ENCODE measurements at places on chromosomes 1 and 21.

DNA sequence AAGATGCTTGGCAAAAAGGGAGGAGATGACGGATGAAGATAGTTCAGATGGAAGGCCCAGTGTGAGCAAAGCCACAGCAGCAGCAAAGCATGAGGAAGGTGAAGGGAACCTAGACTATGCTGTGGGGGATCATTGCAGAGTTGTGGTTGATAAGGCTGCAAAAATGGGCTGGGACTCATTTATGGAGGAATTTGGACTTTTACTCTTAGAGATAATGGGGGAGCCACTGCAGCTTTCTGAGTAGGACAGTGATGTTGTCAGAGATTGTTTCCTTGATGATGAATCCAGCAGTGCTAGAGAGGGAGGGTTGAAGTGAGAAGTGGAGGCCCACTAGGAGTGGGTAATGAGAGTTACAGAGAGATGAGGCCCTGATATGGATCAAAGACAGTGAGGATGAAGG lies 2.1 kb upstream of the C8A start:
- no peak for DNase-seq

GRCh38 chr21:36079010-36079649 lies 9.3 kb downstream of the CBR1 start:
- no peak for DNase-seq

DNA sequence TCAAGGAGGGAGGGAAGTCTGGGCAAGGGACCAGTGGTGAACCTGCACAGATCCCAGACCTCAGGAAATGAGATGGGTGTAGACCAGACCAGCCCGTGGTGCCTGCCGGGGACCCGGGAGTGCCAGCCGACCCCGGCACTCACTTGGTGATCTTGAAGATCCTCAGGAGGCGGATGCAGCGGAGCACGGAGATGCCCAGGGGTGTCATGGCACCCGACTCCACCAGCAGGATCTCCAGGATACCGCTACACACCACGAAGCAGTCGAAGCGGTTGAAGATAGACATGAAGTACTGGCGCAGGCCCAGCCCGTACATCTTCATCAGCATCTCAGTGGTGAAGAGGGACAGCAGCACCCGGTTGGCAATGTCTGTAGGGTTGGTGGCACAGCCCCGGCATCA lies 34.5 kb downstream of the CACNA1S start:
- DNase-seq, result no peak

- DNase-seq, result no peak
Observed at GRCh38 chr1:16018749-16019643, 1.2 kb upstream of the HSPB7 start.

- no peak for DNase-seq
Observed at GRCh38 chr21:41662161-41662560, 104.7 kb downstream of the RIPK4 start.

GRCh38 chr1:173212952-173213491 lies 5.9 kb upstream of the TNFSF4 start:
- DNase-seq, result no peak

GRCh38 chr1:118954301-118954905 lies 33.7 kb downstream of the TBX15 start:
- DNase-seq, result no peak

DNA sequence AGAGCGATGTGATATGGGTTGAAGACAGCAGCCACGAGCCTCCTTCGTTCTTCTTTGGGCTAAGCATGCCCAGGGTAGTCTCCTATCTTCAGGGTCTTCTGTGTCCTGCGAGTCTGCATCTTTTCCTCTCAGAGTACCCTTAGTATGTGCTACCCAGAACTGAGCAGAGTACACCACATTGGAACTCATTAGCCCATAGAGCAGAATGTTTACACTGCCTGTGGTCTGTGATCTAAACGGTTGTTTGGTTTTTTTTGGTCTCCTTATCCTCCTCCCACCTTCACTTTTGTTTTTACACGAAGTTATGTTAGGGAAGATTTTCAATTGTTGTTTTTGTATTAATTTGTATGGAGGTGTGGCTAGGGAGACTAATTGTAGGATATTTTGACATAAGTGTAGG lies 126.4 kb downstream of the NEK7 start:
- DNase-seq, result no peak

DNA sequence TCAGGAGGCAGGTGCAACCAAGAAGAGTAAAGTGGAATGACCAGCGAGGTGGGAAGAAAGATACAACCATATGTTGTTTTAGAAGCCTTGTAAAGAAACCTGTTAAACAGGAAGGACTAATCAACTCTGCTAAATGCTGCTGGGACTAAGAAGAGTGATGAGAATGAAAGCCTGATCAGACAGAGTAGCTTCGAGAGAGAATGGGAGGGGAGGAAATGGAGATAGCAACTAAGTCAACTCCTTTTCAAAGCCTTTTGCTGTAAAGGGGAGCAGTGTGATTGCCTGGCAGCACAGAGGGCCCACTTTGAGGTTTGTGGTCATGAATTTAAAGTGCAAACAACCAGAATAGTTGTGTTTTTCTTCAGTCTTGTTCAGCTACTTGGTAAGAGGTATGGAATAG lies 31.4 kb downstream of the SLC30A7 start:
- no peak for DNase-seq

GRCh38 chr1:119682141-119682540 lies 29.6 kb upstream of the PHGDH start:
- no peak for DNase-seq

DNA sequence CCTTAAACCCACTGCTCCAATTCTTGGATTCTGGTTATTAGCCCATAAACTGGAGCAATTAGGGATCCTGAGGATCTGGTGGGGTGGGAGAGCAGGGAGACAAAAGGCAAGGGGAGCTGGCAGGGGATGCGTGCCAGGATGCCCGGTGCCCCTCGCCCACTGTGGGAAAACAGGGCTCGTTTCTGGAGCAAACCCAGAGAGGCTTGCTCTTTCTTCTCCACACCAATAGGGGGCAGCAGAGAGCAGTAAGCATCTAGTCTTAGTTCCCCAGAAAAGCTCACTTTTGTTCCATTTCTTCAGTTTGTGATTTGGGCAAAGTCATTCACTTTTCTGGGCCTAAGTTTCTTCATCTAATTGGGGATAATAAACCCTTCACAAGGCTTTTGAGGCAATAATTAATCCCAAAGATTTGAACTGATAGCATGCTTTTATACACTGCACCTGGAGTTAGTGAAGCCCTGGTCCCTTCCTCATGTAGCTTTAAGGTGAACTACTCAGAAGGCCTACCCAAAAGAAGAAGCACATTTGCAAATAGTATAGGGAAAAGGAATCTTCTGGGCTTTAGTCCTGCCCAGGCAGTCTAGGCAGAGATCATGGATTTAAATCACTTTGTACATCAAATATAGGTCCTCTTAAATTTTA lies 160.6 kb upstream of the USP24 start:
- no peak for DNase-seq

DNA sequence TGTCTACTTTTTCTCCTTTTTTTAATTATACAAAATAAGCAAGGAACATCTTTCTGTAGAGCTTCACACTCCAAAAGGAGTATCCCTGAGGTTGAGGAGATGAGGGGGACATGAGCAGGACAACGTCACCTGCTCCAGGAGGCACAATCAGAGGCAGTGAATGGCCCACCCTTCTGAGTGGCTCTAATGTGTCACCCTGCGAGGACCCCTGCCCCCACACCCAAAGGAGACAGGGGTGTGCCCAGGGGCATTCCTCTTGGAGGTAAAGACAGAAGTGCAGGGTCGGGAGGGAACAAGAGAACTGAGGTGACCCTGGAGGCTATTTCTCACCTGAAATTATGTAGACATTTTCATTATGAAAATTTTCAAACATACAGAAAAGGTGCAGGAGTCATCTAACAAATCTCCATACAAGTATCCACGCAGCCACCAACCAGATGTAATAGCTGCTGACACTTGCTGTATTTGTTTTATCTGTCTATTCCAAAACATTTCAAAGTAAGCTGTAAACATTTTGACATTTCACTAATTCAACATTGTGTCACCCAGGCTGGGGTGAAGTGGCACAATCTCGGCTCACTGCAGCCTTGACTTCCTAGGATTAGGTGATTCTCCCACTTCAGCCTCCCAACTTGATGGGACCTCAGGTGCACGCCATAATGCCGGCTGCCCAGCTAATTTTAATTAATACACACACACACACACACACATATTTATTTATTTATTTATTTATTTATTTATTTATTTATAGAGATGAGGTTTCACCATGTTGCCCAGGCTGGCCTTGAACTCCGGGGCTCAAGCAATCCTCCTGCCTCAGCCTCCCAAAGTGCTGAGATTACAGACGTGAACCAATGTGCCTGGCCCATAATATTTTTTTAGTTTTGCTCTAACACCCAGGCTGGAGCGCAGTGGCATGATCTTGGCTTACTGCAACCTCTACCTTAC lies 70.7 kb downstream of the RUNX3 start:
- DNase-seq, result no peak

DNA sequence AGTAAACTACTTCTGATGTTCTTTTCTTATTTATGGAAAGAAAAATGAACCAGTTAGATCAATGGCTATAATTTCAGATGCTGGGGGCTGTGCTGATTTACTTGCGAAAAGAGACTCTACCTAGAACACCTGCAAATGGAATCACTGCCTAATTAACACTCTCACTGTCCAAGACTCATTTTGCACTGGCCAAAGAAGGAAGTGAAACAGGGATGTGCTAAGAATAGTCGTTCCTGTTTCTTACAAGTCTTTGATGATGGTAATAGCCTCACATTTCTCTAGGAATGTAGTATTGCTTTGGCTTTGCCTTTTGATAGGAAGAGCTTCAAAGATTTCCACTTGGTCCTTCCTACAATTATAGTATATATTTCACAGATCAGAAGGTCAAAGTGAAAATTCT lies 12.7 kb upstream of the TSNAX start:
- no peak for DNase-seq

- no peak for DNase-seq
Observed at GRCh38 chr1:83741348-83741747, 257.6 kb downstream of the TTLL7 start.

DNA sequence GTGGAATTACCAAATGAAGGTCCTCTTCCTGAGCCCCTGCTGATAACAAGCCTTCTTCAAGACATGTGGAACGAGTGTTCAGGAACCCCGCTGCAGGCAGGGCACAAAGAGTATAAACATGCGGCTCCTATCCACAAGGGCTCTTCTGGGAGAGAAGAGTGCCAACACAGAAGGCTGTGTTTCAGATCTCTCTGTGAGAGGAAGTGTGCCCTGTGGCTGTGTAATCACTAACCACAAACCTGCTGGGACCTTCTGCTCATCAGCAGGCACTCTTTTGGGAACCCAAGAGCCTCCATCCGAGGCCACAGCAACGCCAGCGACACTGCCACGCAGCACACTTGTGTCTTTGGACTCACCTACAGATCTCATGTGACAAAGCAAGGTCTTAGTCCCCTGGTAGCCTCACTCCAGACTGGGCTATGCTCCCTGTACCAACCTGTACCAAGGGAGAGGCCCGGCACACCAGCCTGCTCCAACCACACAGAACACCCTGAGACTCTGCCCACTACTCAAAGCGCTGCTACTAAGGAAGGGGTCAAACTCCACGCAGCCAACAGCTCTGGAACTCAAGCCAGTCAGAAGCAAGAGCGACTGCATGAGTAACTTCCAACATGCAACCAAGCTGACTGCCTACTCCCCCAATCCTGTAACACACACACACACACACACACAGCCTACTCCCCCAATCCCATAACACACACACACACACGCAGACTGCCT lies 7.8 kb downstream of the PTTG1IP start:
- DNase-seq, result no peak

- peak; percentile 28 for DNase-seq
Observed at GRCh38 chr1:32963746-32964460, 706 bp downstream of the RNF19B start.

GRCh38 chr1:6105218-6105679 lies 59.6 kb downstream of the KCNAB2 start:
- DNase-seq, result no peak

DNA sequence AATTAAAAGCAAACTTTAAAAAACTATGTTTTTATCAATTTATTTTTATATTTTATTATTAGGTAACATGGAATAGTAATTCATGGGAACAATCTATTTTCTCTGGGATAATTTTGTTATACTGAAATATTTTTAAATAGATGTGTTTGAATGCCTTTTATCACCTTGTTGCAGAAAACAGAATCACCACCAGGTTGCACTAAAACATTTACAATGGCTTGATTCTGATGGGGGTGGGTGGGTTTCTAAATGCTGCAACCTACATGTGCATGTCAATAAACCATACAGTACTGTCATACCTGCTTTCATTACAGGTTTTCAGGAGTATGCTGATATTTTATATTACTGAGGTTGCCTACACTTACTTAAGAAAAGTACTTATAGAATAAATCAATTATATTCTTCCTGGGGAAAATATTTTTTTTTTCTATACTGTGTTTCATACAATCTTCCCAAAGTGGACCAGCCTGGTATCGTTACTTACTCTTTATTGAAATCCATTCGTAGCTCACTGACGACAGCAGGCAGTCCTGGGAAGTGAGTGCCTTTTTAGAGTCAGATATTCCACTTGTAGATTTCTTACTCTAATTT lies 132.8 kb downstream of the PTPRC start:
- no peak for DNase-seq

DNA sequence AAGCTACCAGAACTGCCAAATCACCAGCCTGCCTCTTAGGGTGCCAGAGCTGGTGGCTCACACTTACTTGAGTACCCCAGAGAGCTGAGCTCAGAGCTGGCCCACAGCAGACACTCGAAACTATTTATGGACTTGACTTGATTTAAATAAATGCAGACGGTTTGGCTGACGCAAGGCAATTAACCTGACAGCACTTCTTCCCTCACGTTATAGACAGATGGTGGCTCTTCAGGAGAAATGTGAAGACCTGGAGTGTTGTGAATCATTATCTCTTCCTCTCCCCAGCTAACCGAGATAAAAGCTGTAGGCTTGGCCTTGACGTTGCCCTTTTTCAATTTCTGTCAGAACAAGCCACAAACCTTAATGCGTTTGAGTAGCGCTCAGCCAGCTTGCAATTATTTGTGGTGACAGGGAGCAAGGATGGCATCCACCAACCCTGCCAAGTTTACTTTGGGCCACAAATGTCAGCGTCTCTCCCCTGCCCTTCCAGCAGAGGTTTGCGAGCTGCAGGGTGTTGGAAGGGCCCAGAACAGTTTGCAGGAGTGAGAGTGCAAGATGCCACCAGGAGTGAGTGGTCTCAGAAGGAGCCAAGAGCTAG lies 34.0 kb upstream of the BCAR3 start:
- DNase-seq, result no peak

- DNase-seq, result no peak
Observed at GRCh38 chr1:2049225-2049717, 940 bp upstream of the PRKCZ start.

DNA sequence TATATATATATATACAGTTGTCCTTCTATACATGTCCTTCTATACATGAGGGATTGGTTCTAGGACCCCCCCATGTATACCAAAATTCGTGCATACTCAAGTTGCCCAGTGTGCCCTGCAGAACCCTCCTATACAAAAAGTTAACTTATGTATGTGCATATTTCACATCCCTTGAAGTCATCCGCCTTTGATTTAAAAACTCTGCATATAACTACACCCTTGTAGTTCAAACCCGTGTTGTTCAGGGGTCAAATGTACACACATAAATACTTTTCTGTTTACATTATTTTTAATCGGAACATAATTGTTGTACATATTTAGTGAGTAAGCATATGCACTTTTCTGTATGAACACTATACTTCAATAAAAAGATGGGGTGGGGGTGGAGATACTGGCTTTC lies 7.7 kb upstream of the ABL2 start:
- DNase-seq, result no peak
